ENCODE measurements at places on chromosomes 7 and 10. TPM values are rescaled to one million over a fixed set of nuclear protein-coding genes. Genes with fewer than 3 reads are reported as not detected.

DNA sequence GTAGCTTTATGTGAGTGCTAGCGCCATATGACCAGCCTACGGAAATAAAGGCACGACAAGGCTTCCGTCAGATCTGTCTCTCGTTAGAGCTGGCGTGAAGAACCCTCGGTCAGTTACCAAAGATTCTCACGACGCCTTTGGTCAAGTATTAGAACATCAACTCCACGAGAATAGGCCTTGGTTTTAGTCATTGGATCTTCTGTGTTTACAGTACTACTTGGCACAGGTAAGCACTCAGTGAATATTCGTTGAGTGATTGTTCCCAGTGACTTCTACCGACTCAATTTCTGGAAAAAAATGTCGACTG is 316 bp downstream of the RBM48 start:
- DNase-seq, result no peak

GRCh38 chr7:129367349-129367699 is 66.9 kb upstream of the STRIP2 start:
- DNase-seq, result no peak

DNA sequence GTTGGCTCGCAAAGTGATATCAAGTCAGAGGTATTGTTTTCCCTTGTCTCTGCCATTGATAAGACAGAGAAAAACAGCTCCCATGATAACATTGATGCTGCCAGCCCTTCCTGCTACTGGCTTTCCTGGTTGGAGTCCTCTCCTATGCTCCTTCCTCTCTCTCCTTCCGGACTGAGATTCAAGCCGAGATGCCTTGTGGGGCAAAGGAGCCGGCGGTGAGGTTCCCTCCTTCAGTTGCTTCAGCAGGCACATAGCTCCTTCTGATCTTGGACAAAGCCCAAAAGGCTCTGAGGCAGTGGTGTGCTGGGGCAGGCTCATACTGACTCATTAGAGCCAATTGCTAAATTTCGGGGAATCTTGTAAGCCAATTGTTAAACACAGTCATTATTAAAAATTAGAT is 8.8 kb upstream of the ZCCHC24 start:
- no peak for DNase-seq

DNA sequence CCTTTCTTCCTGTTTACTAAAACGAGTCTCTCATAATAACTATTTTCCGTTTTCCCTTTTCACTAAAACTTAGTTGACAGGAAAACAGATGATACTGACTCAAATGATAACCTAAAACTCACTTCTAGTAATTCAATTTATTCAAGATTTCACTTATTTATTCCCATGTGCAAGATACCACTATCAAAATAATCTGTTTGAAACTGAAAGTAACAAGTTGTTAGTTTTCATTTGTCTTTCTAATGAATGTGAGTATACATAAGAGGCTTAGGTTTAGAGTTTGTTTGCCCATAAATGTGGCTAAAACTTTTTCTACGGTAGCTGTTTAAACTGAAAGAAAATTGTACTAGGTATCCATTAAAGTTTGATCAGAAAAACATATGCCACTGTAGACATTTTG is 314.9 kb upstream of the STEAP1 start:
- no peak for DNase-seq

DNA sequence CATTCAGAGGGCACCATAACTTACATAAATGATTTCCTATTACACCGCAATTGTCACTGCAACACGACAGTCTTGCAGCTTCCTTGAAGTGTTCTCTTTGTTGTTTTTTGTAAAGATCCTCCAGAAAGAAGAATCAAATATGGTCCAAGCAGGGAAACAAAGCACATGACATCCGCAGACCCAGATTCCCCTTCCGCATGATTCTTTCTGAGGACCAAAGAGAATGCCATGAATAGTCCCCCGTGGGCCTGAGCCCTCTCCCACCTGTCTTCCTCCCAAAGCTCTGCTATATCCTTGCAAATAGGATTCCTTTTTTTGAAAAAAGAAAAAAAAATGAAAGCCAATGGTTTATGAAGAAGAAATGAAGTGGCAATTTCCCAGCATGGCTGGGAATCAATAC is 10.8 kb downstream of the PLXNA4 start:
- DNase-seq, result no peak

DNA sequence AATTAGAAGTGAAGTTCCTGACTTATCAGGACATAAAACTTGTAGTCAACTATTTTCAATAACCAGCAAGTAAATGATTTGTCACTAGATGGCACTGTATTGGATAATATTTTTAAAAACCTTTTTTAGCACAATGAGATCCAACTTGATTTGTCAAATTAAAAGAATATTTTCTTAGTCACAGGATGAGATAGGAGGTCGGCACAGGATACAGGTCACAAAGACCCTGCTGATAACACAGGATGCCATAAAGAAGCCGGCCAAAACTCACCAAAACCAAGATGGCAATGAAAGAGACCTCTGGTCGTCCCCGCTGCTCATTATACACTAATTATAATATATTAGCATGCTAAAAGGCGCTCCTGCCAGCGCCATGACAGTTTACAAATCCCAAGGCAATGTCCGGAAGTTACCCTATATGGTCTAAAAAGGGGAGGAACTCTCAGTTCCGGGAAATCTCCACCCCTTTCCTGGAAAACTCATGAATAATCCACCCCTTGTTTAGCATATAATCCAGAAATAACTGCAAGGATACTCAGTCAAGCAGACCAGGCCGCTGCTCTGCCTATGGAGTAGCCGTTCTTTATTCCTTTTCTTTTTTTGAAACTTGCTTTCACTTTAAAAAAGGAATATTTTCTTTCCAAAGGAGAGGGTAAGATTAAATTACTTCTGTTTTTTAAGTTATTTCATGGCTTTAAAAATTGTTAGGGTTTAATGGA is 255.7 kb upstream of the MKLN1 start:
- DNase-seq, result no peak

DNA sequence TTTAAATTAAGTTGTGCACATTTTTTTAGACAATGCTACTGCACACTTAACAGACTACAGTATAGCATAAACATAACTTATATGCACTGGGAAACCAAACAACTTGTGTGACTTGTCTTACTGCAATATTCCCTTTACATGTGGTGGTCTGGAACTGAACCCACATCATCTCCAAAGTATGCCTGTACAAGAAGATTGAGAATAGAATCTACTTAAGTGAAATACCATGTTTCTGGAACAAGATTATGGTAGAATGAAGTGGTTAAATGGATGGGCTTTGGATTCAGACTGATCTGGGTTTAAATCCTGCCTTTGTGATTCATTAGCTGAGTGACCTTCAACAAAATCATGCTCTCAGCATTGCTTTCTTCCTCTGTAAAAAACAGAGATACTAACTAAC is 30.7 kb downstream of the CUL2 start:
- DNase-seq, result no peak

GRCh38 chr10:98262571-98262970 is 5.4 kb downstream of the LOXL4 start:
- no peak for DNase-seq

DNA sequence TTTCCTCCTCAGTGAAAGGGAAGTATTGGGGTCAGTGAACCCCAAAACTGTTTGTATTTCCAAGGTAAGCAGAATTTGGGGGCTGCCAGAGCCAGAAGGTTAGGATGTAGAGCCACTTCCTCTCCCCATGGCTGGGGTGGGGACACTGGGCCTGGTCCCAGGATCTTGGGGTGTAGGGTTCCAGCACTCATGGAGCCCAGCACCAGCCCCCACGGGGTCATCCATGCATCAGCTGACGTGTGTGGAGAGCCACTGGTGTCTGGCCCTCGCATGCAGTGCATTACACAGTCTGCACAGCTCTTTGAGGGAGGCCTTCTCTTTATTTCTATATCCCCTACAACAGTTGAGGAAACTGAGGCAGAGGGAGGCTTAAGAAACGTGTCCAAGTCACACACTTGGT is 91.4 kb downstream of the ZMIZ1 start:
- DNase-seq, result no peak

GRCh38 chr10:33716501-33717267 is 382.2 kb upstream of the NRP1 start:
- DNase-seq, result no peak

- DNase-seq, result no peak
These were observed 851 bp downstream of the KIFBP start for GRCh38 chr10:68989317-68989990.

GRCh38 chr10:129467359-129468064 is 471 bp downstream of the MGMT start:
- DNase-seq, result peak; percentile 31

DNA sequence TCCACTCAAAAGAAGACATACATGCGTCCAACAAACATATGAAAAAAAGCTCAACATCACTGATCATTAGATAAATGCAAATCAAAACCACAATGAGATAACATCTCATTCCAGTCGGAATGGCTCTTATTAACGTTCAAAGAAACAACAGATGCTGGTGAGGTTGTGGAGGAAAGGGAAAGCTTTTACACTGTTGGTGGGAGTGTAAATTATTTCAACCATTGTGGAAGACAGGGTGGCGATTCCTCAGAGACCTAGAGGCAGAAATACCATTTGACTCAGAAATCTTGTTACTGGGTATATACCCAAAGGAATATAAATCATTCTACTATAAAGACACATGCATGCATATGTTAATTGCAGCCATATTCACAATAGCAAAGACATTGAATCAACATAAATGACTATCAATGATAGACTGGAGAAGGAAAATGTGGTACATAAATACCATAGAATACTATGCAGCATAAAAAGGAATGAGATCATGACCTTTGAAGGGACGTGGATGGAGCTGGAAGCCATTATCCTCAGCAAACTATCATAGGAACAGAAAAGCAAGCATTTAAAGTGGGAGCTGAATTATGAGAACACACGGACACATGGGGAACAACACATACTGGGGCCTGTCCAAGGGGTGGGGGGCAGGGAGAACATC is 28.4 kb downstream of the PCDH15 start:
- DNase-seq, result no peak

DNA sequence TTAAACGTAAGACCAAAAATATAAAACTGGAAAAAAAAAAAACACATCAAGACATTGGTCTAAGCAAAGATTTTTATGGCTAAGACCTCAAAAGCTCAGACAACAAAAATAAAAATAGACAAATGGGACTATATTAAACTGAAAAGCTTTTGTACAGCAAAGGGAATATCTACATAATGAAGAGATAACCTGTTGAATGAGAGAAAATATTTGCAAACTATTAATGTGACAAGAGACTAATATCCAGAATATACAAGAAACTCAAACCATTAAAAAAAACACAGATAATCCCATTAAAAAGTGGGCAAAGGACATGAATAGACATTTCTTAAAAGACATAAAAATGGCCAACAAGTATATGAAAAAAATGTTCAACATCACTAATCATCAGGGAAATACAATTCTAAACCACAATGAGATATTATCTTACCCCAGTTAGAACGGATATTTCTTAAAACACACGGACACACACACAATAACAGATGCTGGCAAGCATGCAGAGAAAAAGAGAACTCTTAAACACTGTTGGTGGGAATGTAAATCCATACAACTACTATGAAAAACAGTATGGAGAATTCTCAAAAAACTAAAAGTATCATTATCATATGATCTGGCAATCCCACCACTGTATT is 28.8 kb downstream of the CNOT4 start:
- DNase-seq, result no peak

DNA sequence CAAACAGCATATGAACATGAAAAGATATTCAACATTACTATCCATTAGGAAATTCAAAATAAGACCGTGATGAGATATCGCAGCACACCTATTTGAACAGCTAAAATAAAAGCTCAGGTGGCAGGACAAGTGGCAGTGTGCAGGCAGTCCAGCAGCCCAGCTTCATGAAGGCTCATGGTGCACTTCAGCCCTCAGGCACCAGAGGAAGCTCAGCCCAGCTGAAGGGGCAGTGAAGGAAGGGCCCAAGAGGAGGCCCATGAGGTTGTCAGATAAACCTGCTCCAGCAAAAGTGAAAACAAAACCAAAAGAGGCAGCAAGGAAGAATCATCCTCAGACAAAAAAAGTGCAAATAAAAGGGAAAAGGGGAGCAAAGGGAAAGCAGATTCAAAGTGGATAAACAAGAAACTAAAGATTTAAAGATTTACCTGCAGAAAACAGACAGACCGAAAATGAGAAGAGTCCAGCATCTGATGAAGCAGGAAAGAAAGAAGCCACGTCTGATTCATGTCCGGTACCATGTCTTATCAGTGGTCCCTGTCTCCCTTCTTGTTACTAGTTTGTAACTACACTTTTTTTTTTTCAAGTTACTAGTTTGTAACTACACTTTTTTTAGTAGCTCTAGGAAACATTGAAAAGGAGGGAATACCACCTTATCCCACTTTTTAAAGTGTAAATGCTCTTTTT is 15.0 kb upstream of the FAM24B start:
- no peak for DNase-seq

DNA sequence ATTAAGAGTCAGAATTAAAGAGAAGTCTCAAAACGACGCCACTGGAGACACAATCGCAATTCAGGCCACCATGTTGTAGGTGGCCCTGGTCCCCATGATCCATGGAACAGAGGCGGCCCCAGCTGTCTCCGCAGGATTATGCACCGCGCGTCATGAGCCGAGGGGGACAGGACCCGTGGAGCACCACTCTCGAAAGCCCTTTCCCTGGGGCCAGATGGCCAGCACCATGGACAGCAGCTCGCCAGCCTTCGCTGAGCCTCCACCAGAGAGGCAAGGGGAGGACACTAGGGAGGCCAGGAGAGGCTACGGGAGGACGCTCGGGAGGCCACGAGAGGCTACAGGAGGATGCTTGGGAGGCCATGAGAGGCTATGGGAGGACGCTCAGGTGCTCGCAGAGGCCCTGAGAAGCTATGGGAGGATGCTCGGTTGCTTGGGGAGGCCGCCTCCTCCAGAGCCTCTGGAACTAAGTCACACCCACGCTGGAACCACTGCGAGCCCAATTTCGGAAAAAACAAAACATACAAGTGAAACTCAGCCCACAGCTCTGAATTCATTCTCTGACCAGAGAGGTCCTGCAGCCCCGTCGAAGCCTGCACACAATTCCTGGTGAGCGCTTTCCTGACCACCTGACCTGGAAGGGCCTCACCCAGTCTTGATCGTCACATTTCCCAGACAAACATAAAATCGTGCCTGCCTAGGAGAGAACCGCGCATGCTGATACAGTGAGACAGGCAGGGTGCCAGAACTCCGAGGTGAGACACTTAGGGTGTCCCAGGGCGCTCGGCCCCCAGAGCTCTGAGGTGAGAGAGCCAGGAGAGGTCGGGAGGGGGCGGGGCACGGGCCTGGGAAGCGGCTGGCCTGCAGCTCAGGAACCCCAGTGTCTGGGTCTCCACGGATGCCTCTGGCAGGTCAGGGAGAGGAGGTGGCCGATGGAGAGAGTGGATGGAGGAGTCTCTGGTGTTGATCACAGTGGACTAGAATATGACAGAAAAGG is 224.4 kb downstream of the PTPRN2 start:
- DNase-seq, result no peak

TUBAL3 gene
- polyA plus RNA-seq, result 0.20 TPM

C10orf95 gene
- not detected for polyA plus RNA-seq

NEURL1 gene
- polyA plus RNA-seq, result 40.5 TPM

EPO gene
- 0.18 TPM for polyA plus RNA-seq

HOXA7 gene
- 19.1 TPM for polyA plus RNA-seq

COL1A2 gene
- polyA plus RNA-seq, result 3,345 TPM

PGAM2 gene
- polyA plus RNA-seq, result 366 TPM

ZC3HAV1L gene
- 16.6 TPM for polyA plus RNA-seq

PNLIPRP2 gene
- 0.25 TPM for polyA plus RNA-seq

KIF20B gene
- polyA plus RNA-seq, result 5.3 TPM

TMEM273 gene
- polyA plus RNA-seq, result 5.6 TPM
